ENCODE measurements at places on chromosomes 12 and 14.

DNA sequence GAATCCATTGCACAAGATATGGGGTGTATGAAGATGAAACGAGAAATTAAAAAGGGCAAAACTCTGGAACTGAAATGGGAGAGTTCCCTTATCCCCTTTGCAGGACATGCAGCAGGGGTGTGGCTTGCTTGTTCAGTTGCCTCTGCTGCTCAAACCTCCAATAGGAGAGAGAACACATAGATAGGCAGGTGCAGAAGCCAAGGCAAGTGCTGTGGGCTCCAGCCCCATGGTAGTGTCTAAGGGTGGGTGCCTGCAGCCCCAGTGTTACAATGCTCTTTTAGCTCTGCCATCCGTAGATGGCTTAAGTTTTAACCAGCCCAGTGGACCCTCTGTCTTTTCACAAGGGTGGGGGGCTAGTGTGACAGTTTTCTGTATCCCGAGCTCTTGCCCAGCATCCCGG, 69.7 kb downstream of the CMAS start:
- DNase-seq, result no peak

GRCh38 chr12:99605-100004, 33.0 kb downstream of the IQSEC3 start:
- DNase-seq, result peak; percentile 48

GRCh38 chr12:48972213-48972951, 847 bp upstream of the WNT10B start:
- no peak for DNase-seq

DNA sequence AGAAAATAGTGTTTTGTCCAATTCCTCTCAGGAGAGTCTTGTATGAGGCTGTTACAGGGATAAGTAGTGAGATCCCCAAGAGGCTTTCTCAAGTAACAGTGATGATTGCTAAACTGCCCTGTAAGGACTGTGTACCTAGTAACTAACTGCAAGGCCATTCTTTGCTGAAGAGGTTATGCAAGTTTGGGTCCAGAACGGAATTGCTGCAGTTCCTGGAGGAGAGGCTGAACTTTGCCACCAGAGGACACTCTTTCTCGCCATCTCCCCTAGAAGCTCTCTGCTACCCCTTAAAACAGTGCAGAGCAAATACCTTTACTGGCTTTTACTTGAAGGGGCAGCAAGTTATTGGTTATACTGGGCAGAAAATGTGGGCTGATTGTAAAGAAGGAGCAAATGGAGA, 180.0 kb downstream of the RBM19 start:
- no peak for DNase-seq

DNA sequence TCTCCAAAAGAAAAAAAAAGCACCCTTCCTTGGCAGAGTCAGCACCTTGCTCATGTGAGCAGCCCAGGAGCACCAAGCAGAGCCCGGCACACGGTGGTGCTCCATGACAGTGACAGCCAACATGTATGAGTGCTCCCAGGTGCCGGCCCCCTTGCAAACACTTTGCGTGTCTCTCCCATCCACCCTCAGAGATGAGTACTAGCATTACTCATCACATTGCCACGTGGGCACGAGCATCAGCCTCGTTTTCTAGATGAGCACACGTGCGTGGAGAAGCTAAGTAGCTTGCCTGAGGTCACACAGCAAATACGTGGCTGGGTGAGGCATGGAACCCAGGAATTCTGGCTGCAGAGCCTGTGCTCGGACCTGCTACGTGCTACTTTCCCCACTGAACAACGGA, 177.9 kb upstream of the PRMT8 start:
- DNase-seq, result peak; percentile 58
